SK-N-SH treated with all-trans-retinoic acid at 6 μM for 48 hours (cell line): ENCODE measurements at places on chromosomes 16 and 17.

DNA sequence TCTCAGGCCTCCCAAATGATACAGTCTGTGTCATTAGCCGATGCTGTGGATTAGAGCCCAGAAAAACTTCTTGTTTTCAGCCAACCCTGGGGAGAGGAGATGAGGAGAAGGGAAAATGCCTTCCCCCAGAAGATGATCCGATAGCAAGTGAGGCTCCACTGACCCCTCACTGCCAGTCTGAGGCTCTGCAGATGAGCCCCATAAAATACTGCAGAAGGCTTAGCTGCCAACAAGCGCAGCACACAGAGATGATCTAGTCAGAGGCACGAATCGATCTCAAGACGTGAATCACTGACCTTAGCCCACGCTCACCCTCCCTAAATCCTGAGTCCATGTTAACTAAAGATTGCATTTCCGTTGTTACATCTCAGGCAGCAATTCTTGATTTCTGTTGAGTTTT, 31.5 kb downstream of the SALL1 start:
- ATAC-seq = no peak

- ATAC-seq = no peak
Observed at GRCh38 chr16:4032768-4033167, 83.5 kb downstream of the ADCY9 start.

GRCh38 chr16:54284319-54284930, 2.2 kb downstream of the IRX3 start:
- no peak for ATAC-seq

GRCh38 chr16:51818342-51818944, 667.4 kb upstream of the SALL1 start:
- no peak for ATAC-seq

- ATAC-seq = no peak
Observed at GRCh38 chr17:5234645-5235576, at the start of gene SCIMP. Gene SCIMP, minus strand, starts transcription at chr17:5234860. Its CDS starts 105 bp downstream, at chr17:5234755.

DNA sequence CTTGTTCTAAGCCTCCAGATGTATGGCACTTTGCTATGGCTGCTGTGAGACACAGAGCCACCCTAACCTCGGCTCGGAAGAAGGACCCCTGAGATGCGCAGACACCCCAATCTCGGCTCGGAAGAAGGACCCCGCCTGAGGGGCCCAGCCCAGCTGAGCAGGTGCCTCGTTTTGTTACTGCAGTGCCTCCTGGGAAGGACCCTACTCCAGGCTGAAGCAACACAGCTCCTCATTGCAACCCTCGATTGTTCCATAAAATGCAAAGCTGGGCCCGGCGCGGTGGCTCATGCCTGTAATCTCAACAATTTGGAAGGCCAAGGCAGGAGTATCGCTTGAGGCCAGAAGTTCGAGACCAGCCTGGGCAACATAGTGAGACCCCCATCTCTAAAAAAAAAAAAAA, 61.3 kb downstream of the C16orf95 start:
- ATAC-seq = no peak
